ENCODE measurements at places on chromosomes 12 and 14.

GRCh38 chr12:131264635-131265034, 310.9 kb downstream of the ADGRD1 start:
- no peak for DNase-seq

- DNase-seq = no peak
These were observed 37.1 kb downstream of the P2RX4 start for GRCh38 chr12:121246893-121247557.

GRCh38 chr12:33536431-33536830, 96.8 kb upstream of the SYT10 start:
- no peak for DNase-seq

DNA sequence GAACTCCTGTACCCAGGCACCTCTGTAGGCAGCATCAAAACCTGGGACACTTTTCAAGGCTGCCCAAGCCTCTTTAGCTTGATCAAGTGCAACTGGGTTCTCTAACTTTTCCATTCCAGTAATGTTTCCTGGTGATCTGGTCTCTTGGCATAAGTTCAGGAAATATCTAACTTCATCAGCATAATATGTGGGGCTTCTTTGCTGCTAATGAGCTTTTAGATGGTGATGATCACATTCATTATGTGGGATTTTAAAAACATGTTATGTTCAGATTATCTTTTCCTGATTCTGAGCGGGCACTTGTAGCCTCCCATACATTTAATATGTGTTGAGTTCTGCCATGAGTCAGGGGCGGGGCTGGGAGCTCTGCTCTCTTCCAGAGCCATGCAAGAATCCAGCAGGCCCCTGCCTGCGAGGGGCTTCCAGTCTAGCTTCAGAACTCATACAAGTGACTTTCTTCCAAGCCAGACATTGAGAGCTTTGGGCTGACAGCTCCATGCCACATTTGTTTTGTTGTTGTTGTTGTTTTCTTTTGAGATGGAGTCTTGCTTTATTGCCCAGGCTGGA, 39.5 kb upstream of the RIN3 start:
- no peak for DNase-seq

DNA sequence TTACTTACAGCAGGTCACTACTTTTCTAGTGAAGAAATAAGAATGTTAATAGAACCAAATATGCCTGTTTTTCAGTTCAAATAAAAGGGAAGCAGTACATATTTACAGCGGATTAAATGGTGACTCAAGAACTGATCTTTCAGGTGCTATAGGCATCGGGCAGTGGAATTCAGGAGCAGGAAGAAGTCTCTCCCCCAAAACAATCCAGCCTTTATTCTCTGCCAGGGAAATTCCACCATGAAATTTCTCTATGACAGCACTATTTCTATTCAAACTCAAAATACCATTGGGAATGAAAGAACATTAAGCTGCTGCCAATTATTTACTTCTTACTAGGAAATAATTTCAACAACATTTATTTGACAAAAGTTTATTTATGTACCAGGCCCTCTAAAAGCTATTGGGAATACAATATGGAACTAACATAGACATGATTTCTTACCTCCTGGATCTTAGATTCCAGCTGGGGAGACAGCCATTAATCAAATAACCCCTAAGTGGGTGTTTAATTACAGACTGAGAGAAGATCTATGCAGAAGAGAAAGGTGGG, 60.3 kb upstream of the KRR1 start:
- no peak for DNase-seq

GRCh38 chr12:80937391-80938238, at the start of gene LIN7A:
Gene LIN7A, minus strand, starts transcription at chr12:80937934. Its CDS starts 212 bp downstream, at chr12:80937722.
- peak; percentile 23 for DNase-seq

- DNase-seq = no peak
These were observed 263.0 kb upstream of the G2E3 start for GRCh38 chr14:30295980-30296379.

DNA sequence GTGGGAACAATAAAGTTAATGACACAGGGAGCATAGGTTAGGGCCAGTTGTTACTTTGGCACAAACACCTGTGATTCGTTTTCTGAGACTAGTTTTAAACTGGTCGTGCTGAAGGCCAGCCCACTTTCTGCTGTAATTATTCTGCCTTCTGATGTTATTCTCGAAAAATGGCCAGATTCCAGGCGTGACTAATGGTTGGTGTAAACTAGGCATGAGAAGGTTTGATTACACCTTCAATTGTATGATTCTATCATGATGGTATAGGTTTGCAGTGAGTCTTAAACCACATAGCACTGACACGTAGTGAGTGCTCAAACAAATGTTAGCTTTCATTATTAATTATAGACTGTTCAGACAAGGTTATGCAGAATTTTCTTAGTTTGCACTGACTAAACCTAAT, 39.0 kb downstream of the CKB start:
- DNase-seq = no peak

DNA sequence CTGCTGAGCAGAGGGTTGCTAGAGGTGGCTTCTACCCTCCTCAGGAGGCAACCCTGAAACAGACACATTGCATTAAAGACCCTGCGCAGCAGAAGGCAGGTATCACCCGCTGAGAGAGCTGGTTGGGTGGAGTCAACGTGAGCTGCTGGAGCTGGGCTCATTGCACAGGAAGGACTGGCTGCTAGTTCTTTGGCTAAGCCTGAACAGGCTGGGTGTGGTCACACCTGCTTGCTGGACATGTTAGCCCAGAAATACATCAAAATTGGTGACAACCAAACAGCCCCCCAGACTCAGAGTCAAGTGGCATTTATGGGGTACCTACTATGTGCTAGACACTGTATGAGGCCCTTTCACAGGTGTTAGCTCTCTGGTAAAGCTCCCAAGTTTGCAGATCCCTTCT, 33.8 kb upstream of the IRF2BPL start:
- no peak for DNase-seq

DNA sequence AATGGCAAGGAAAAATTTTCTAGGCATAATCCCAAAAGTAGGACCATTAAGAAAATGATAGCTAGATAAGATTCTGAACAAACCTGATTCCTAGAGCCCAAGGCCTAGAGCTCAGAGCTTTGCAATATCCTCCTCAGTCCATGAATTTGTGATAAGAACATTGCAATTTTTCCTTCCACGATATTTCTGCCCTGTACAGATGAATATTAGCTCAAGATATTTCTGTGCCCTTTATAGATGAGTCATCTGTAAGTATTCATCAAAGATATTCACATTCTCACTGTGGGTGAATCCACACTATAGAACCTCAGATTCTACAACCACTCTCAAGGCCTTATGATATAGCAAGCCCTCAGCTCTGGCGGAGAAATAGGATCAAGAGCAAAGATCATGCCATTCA, 37.5 kb downstream of the EAPP start:
- DNase-seq = no peak

- no peak for DNase-seq
These were observed 309.8 kb downstream of the CCER1 start for GRCh38 chr12:90645181-90645580.

DNA sequence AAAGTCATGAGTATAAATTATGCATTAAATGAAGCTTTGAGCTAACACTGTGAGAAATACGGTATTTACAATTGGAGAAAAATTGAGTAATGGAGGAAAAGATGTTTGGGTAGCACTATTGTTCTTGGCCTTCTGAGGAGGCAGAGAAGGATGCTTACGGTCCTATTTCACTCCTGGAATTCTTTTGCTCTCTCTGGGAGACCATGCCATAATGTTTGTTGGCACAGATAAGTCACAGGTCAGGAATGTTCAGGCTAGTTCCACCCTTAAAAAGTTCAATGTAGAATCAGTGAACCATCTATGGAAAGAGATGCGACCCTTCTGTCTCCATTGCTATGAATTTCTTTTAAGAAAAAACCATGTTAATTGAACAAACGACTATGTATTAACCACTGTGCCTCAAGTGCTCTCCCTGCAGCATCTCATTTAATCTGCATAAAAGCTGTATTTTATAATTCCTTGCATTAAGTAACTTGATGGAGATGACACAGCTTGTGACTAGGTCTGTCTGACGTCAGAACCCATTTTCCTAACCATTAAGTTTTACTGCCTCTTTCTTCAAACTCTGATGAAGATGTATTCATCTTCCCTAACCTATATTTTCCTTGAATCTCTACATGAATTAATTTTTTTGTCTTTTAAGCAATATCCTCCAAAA, 9.5 kb downstream of the BATF start:
- no peak for DNase-seq

GRCh38 chr14:94945615-94946014, 175.7 kb upstream of the GSC start:
- DNase-seq = no peak

- no peak for DNase-seq
These were observed 318.1 kb upstream of the RTL1 start for GRCh38 chr14:101221549-101222160.

GRCh38 chr14:104697892-104698583, 8.6 kb downstream of the INF2 start:
- no peak for DNase-seq

DNA sequence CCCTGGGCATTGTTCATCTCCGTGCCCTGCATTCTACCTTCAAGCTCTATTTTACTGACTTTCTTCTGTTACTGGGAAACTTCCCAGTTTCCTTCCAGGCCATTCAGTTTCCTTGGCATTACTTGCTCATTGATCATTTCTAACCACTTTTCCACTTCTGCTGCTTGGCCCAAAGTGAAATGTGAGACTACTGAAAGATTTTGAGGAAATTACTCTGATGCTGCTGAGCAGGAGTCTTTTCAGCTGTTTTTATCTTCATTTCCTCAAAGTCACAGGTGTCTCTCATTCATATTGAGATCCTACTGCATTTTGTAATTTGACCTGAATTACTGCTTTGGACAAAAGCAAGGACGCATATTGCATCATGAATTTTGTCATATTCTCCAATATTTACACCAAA, 26.4 kb upstream of the DBX2 start:
- no peak for DNase-seq

- DNase-seq = no peak
These were observed 55.3 kb downstream of the GALNT16 start for GRCh38 chr14:69315301-69315700.

DNA sequence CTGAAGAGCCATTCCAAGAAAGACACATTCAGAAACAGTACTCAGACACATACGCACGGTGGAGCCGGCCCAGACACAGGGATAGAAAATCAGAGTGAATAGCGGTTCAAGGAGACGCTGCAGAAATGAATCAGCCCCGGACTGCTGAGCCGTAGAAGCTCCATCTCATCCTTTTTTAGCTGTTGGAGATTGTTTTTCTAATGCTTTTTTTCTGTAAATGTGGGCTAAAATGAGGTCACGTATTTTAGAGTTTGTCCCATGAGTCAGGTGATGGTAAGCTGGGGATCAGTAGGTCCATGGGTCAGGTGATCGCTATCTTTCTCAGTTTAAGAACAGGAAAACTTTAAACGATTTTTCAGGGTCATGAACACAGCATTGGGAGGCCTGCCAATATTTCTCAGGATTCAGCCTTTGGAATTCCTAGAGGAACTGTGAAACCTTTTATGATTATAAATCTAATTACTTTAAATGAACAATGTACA, 202.4 kb downstream of the ITPR2 start:
- no peak for DNase-seq

GRCh38 chr12:119938049-119938667, 50.9 kb upstream of the BICDL1 start:
- DNase-seq = peak; percentile 31

DNA sequence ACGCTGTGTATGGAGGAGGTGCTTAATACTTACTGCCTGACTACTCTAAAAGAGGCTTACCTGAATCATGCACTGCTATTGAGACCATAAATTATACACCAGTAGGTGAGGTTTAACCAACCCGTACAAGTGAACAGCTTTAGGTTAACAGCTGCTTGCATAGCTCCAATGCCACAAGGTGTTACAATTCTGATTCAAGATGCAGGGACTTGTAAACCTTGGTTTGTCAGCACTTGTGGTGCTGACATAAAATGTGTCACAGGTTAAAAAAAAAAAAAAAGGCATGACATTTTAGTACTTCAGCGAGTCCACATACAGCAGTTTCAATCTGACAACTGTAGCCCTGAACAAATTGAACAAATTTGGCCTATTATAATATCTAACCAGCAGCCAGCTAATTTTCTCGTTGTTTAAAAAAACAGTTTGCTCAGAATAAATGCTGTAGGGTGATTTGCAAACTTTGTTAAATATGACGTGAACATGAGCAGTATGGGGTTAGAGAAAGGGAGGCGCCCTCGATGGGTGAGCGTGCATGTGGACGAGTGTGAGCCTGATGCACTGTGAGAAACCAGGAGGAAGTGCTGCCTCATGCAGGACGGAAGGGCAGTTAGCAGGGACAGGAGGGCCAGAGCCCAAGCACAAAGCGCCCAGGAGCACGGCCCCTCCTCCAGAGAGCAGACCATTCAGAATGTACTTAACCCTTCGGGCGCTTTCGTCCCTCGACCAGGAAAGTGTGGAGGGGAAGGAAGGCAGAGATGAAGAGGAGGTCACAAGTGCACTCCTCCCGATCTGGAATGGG, 44.7 kb downstream of the TCHP start:
- DNase-seq = no peak

DNA sequence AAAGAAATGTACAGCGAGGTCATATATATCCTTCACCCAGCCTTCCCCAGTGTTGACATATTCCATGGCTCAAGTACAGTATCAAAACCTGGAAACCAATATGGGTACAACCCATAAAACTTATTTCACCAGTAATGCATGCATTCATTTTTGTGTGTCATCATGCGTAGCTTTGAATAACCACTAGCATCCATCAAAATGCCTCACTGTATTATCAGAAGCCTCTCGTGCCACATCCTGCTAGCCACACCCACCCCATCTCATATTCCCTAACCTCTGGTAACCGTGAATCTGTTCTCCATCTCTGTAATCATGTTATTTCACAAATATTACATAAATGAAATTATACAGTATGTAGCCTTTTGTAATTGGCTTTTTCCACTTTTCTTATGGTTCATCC, 314.3 kb downstream of the RAD51B start:
- DNase-seq = no peak

DNA sequence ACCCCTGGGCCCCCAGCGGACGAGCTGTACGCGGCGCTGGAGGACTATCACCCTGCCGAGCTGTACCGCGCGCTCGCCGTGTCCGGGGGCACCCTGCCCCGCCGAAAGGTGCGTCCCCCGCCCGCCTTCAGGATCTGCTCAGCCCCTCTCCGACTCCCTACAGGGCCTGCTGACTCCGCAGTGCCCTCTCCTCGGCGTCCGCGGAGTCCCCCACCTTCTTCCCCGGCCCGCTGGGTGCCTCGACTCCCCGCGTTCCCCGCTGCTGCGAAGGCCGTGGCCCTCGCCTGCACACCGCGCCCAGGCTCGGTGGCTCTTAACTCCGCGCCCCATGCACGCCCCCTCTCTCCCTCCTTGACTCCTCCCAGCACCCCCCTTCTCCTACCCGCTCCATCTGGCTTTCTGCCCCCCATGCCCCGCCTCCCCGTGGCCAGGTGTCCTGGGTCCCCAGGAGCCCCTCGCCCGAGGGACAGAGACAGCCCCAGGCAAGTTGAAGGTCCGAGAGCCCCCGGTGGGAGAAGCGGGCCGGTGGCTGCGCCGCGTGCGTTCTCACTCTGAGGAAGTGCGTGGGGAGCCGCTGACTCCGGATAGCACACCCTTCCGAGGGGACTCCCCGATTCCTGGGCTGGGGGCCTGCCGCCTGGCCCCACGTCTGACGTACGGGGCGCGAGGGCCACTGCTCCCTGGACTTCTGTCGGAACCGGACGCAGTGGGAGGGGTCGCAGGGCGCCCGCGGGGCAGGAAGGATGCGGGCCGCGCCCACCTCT, 594 bp downstream of the TAMALIN start:
- no peak for DNase-seq

GRCh38 chr14:74612350-74613021, 449 bp upstream of the LTBP2 start:
- peak; percentile 65 for DNase-seq

GRCh38 chr12:84174115-84174514, 738.5 kb downstream of the SLC6A15 start:
- no peak for DNase-seq

GRCh38 chr14:77583657-77584056, 32.8 kb downstream of the SPTLC2 start:
- no peak for DNase-seq

- no peak for DNase-seq
These were observed 96.4 kb upstream of the SOX5 start for GRCh38 chr12:24045816-24046257.

Measured in prostate gland (tissue), 2 donors.